Forelimb muscle (tissue), 1 donor: ENCODE measurements at places on chromosomes 13 and 19. TPM values are rescaled to one million over a fixed set of nuclear protein-coding genes. Genes with fewer than 3 reads are reported as not detected.

GRCh38 chr13:111278258-111278657 is 42.2 kb upstream of the TEX29 start:
- DNase-seq = no peak

- DNase-seq = no peak
Observed at GRCh38 chr13:38602266-38602665, 84.6 kb upstream of the FREM2 start.

DNA sequence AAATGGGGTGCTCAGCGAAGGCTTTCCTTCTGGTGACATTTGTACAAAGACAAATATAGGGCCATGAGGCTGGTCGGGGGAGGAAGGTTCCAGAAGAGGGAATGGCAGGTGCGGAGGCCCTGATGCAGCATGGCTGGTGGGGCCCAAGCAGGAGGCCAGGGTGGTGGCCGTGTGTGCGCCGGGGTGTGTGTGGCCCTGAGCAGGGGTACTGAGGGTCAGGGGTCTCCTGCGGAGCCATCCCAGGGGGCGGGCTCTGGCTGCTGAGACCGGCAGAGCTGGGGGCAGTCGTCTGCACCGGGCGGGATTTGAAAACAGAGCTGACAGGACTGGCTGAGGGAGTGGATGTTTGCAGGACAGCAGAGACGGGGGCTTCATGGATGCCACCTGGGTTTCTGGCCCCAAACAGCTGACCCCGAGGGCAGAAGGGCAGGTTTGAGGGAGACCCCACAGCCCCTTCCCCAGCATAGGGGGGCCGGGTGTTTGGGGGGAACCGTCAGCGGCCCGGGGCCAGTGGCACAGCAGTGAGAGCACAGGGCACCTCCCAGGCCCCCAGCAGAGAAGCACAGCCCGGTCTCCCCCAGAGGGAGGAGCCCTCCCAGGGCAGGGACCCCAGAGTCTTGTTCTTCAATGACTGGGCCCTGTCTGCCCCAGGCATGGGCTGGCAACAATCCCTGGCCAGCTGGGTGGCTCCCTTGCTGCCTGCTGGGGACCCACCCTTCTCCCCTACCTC is 11.4 kb downstream of the PIAS4 start:
- no peak for DNase-seq

GRCh38 chr19:990746-991145 is 6.6 kb downstream of the WDR18 start:
- no peak for DNase-seq

DNA sequence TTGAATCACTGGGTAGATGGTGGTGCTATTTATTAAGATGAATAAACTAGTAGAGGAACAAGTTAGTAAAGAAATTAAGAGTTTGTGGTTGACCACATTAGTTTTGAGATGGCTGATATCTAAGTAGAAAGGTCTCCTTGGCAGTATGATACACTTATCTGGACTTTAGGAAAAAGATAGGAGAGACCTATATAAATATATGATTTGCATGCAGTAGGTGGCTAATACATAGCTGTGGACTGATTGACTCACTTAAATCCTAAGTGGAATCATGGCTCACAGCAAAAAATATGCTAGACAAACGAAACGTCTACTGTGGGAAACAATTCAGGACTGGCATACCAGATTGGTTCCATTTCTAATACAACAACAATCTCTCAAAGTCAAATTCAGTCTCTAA is 92.0 kb downstream of the CAB39L start:
- DNase-seq = no peak

DNA sequence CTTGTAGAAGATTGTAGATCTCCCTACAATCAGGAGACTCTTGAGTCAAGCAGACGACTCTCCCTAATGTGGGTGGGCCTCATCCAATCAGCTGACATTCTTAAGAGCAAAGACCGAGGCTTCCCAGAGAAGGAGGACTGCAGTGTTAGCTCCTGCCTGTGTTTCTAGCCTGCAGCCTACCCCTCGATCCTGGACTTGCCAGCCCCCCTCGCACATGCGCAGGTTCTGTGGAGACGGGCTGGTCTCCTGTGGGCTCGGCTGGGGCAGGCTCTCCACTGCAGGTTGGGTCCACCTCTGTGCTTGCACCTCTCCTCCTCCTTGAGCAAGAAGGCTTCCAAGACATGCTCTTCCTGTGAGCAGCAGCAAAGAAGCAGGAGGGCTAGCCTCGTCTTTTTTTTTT is 185.2 kb upstream of the SOX1 start:
- DNase-seq = no peak

The SBNO2 gene
- polyA plus RNA-seq = 11.6 TPM
